ENCODE measurements at places on chromosomes 2 and 18.

DNA sequence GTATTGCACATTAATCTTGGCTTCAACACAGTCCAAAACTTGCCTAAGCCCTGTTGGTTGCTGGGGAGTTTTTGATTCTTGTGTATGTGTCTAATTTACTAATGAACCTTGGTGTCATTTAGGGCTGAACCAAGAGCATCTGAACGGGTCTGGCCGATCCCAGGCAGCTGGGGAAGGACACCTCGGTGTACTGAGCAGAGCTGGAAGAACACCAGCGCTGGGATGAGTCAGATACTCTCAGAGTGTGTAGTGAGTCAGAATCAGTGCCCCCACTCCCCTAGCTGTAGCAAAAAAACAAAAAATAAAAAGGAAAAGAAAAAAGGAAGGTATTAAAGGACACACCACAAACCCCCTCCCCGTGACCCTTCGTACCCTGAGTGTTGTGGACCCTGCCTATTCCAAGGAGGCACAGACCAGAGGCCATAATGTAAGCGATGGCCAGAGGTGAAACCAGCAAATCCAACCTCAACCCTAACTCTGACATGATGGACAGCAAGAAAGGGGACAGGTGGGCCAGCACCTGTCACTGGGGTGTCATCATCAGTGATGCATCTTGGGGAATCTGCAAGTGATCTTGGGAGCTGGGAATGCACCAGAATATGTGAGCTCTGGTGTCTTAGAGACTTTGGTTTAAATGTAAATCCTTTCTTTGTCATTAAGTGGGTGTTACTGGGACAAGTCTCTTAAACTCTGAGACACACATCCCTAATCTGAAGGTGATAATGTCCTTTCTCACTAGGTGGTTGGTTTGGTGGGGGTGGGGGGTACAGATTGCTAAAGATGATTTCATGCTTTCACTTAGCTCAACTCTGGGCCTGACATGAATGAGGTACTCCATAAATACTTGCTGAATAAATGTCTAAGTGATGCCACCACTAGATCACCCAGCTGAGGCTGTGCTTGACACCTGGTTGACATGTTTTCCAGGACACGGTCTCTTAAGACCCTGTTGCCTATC is 34.2 kb upstream of the NCOA1 start:
- DNase-seq: peak; percentile 53

DNA sequence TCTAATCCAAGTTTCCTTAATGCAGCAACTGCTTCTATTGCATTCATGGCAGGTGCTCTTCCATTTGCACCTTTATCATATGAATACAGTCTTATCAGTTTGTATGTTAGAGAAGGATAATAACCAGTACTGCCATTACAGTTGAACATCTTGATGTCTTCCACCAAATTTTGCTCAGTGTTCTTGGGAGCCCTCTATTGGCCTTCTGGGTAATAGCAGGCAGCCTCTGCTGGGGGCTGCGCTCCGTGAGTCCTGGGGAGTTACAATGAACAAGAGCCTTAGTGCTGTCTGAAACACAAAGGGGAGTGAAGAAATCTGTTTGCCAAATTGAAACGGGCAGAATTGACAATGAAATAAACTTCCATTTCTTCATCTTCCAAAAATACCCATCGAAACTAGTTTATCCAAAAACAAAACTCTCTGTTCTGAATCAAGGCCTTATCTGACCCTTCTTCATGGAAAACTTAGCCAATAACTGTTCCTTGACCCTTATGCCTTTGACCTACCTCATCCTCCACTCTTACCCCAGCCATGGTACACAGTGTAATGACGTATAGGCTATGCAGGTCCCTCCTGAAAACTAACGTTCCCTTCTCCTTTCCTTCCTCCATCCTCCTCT is 79.9 kb downstream of the ALK start:
- no peak for DNase-seq

GRCh38 chr2:61380056-61380881 is 90.6 kb downstream of the USP34 start:
- no peak for DNase-seq

- no peak for DNase-seq
These were observed 453.1 kb downstream of the CMPK2 start for GRCh38 chr2:6412533-6413091.

DNA sequence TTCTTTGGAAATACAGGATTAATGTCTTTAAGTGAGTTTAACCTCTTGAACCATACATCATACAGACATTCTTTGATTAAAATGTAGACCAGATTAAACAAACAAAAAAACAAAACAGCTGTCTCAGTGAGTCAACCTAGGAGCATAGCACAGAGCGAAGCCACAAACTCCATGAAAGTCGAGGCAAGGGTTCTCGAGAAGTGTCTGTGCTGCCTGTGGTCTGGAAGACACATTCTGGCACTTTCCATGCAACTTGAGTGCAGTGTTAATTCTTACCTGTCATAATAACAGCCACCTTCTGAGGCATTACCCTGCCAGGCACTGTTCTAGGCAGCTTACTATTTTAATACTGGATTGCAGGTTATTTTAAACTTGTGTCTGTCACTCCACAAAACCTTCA is 435.5 kb upstream of the MMADHC start:
- DNase-seq: no peak

GRCh38 chr2:15082105-15083058 is 449.9 kb downstream of the LRATD1 start:
- DNase-seq: no peak

- DNase-seq: no peak
These were observed 106.1 kb downstream of the TXNL1 start for GRCh38 chr18:56532176-56532840.

- DNase-seq: no peak
These were observed 78.0 kb downstream of the SOWAHC start for GRCh38 chr2:109692013-109692743.

GRCh38 chr2:228624733-228625132 is 443.2 kb upstream of the SPHKAP start:
- DNase-seq: no peak

DNA sequence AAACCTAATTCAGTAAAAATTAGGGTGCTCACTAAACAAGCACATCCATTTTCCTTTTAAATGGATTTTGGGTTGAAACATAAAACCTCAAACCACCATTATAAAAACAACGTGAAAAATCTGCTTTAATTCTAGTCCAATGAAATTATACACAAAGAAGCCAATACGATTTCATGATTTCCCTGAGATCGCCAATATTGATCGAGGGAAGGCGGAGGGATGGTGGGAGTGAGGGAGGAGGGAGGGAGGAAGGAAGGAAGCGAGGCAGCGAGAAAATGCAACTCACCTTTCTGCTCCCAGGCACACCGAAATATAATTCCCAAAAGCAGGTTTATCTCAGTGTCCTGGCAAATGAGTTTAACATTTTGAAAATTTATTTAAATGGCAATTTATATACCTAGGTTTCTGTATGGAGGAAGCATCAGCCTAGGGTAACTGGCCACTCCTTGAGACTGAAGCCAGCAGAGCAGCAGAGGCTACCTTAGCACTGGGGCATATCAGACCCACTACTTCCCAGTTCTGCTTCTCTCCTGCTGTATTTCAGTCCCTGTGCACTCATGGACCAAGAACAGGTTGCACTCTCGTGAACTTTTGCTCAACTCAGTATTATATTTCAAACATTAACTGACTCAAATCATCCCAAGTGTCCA is 2.3 kb upstream of the ONECUT2 start:
- no peak for DNase-seq

- no peak for DNase-seq
These were observed 99.6 kb upstream of the DNMT3A start for GRCh38 chr2:25441353-25441752.

GRCh38 chr2:105876191-105876590 is 131.5 kb downstream of the NCK2 start:
- DNase-seq: no peak

Measured in HFF-Myc (cell line).